Posterior cingulate gyrus (tissue), 11 donors: ENCODE measurements at places on chromosomes 12 and 14.

DNA sequence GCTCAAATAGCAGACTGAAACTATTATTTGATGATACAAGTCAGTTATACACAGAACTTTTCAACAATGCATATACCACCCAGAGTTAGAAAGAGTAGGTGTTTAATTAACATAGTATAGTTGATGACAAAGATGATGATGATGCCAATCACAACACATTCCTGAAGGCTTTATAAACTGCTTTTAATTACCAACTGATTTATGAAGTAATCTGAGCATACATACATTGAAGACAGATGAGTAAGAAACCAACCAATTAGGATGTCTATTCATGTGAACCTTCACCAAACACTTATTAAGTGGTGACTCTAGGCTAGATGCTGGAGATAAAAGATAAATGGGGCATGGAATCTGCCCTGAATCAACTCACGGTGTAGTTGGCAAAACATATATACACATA is 600.9 kb upstream of the FLRT2 start:
- DNase-seq, result no peak

DNA sequence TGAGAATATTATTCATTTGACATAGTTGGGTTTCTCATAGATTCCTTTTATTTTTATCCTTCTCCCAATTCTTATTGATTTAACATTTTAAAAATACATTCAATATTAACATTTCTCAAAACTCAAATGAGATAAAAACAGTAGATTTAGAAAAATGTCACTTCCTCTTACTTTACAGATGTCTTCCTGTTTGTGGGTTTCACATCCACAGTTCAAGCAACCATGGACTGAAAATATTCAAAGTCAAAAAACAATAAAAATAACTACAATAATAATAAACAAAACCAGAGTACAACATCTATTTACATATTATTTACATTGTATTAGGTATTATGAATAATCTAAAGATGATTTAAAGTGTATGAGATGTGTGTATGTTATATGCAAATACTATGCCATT is 111.3 kb upstream of the SLC16A7 start:
- no peak for DNase-seq

- DNase-seq, result no peak
Measured at GRCh38 chr14:51951656-51952055, 37.7 kb upstream of the RTRAF start.

DNA sequence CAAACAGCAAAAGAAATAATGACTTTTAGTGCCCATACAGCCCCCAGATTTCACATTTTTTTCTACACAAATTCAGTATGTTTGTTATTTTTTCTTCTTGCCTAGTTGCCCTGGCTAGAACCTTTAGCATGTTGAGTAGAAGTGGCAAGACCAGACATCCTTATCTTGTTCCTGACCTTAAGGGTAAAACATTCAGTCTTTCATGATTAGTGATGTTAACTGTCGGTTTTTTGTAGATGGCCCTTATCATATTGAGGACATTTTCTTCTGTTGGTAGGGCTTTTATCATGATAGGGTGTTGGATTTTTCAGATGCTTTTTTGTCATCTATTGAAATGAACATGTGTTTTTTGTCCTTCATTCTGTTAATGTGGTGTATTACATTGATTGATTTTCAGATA is 17.1 kb downstream of the IRAK3 start:
- no peak for DNase-seq

- DNase-seq, result peak; percentile 92
Measured at GRCh38 chr14:73462048-73462715, 3.8 kb upstream of the NUMB start.

DNA sequence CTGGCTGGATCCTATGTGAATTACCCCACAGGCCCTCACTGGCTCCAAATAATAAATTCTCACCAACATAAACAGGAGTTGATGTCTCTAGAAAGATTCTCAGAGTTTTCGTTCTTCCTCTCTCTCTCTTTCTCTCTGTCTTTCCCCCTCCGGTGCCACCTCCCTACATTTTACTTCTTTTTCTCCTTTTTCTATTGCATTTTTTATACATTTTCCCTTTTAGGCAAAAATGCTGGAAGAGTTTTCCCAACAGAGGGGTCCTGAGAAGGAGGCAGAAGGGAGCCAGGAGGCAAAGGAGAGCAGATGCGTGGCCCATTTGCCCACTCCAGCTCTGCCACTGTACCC is 826 bp upstream of the HOXC6 start:
- DNase-seq, result no peak

GRCh38 chr14:81265636-81266169 is 44.9 kb upstream of the GTF2A1 start:
- DNase-seq, result no peak

DNA sequence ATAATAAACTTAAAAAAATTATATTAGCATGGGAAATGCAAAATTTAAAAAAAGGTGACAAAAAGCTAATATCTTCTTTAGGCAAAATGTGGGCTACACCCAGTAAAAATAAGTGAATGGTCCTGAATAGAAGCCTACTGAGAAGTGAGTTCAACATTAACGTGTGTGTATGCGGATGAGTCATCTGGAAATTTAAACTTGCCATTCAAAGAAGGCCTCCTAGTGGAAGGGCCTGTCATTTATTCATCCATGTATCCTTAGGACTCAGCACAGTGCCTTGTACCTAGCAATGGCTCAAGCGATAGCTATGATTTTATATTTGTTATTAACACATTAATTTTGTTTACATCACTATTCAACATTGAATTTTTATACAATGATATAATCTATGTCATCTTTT is 226.2 kb downstream of the NUBPL start:
- DNase-seq, result no peak

- DNase-seq, result no peak
Measured at GRCh38 chr14:25843481-25844470, 754.1 kb downstream of the NOVA1 start.

DNA sequence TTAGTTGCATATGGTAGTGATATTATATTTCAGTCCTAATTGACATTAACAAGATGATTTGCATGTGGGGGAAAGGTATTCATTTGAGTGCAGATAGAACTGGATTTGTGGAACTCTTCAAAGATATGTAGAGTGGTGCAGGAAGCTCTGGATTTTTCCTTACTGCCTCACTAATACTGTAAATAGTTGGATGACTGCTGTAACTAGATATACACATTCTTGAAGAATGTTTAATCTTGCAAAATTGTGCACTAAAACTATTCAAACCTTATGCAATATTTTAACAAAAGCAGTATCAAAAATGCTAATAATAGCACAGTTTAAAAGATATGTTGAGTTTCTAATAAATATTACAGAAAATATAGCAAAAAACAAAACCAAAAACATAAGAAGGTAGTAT is 43.1 kb upstream of the ATF7IP start:
- DNase-seq, result no peak

DNA sequence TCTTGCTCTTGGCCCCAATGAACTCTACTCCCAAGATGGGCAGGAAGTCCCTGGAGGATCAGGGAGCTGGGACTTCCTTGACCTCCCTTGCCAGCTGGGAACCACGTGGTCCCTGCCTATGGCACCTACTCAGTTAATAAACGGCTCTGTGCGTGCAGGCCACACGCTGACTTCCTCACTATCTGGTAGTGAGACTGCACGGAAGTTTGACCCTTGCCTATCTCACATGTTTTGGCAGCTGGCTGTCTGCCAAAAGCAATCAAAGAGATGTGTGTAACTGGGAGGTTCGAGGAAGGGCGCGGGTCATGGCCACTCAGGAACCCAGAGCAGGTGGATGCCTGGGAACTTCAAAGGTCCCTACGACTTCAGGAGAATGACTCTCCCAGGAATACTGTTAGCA is 57.9 kb downstream of the RFLNA start:
- DNase-seq, result no peak

DNA sequence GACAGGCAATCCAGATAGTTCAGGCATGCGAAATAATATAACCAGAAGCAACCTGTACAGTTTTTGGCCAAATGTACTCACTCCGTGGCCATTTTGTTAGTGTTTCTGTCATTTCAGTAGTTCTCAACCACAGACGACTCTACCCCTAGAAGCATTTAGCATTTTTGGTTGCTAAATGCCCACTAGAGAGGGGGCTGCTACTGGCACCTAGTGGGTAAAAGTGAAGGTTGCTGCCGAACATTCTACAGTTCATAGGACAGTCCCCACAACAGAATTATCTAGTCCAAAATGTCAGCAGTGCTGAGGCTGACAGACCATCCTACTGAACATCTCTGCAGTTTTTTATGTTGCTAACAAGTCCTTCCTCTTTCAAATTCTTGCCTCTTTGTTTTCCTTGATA is 107.4 kb downstream of the TSHR start:
- no peak for DNase-seq

DNA sequence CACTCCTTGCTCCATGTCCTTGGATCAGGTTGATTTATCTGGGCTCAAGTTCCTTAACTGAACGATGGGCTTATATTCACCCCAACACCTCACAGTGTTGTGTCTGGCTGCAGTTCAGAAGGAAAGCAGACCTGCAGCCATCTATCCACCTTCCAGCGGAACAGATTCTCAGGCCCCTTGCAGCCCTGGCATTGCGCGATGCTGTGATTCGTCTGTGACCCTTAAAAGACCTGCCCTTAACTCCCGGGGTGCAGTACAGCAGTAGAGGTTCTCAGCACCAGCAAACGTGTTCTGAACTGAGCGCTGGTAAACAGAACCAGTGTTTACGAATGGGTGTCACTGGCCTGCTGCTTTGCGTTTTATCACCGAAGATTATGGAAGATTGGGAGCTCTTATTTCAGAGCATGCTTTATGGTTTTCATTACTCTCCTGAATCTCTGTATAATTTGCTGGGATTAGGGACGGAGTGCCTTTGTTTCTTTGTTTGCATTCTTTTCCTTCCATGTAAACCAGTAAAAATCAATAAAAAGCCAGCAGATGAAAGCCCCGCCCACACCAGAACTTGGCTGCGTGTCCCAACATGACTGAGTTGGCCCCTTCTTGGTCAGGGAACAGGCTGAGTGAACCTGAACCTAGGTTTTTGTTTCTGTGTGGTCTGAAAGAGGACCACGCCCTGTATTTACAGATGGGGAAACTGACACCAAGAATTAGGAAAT is 286.7 kb upstream of the CRY1 start:
- DNase-seq, result no peak
